ENCODE measurements at places on chromosomes 6 and 20. TPM values are rescaled to one million over a fixed set of nuclear protein-coding genes. Genes with fewer than 3 reads are reported as not detected.

The LTB gene
- total RNA-seq, result 206 TPM

- no peak for DNase-seq
Observed at GRCh38 chr6:133369773-133370272, 128.7 kb downstream of the EYA4 start.

The ZNF311 gene
- total RNA-seq, result 0.73 TPM

DNA sequence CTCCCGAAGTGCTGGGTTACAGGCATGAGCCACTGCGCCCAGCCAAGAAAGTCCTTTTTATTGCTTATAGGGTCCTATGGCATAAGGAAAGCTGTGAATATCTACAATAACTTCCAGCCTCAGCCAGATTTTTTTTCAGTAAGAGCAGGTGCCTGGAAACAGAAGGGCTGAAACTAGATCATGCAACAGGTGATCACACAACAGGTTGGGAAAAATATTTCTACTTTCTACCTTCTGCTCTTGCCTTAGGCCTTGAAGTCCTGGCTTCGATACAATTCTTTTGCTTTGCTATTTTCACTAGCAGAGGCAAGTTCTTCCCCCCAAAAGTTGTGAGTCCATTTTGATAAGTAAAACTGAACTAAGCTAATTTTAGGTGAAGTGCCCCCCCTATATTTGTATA is 9.7 kb upstream of the FBXO30 start:
- no peak for DNase-seq

DNA sequence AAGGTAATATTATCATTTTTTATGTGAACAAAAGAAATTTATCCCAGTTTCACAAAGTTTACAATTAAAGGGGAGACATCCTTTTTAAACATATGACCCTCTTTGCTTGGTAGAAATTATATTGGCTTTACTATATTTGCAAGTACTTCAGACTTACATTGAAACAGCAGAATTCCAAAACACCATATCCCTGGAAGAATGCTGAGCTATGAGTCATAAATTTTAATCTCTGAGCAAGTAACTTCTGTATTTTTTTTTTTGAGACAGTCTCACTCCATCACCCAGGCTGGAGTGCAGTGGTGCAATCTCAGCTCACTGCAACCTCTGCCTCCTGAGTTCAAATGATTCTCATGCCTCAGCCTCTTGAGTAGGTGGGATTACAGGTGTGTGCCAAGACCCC is 240.4 kb downstream of the TBC1D32 start:
- no peak for DNase-seq

GRCh38 chr6:38805127-38805655 is 90.1 kb downstream of the DNAH8 start:
- no peak for DNase-seq

DNA sequence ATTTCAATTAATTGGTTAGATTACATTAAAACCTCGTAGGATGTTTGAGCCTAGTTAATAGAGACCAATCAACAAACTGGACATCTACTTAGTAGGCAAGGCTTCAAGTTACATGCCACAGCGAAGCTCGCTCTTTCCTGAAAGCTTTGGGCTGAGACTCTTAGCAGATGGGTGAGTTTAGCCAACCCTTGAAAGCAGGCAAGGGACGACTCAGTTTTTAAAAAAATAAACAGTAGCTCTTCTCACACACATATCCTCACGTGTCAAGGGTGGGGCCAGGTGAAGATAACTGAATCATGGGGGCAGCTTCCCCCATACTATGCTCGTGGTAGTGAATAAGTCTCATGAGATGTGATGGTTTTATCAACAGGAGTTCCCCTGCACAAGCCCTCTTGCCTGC is 775 bp downstream of the MTFR2 start:
- no peak for DNase-seq

DNA sequence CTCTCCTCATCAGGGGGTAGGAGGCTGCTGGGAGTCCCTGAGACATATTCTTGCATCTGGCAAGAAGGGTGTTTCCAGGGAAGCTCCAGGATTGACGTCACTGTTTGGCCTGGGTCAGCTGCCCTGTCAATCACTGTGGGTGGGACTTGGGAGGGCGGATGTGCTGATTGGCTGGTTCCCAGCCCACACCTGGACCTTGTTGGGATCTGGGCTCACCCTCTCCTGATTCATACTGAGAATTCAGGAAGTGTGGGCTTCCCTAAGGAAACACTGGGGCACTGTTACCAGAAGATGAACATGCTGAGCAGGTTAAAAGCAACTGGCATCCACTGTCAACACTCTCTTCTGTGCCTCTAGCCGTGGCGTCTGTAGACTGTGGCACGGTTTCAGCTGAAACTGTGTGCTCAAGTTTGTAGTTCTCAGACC is 36.5 kb downstream of the CDH26 start:
- no peak for DNase-seq

GRCh38 chr6:84467296-84467695 is 239.9 kb upstream of the CEP162 start:
- no peak for DNase-seq

DNA sequence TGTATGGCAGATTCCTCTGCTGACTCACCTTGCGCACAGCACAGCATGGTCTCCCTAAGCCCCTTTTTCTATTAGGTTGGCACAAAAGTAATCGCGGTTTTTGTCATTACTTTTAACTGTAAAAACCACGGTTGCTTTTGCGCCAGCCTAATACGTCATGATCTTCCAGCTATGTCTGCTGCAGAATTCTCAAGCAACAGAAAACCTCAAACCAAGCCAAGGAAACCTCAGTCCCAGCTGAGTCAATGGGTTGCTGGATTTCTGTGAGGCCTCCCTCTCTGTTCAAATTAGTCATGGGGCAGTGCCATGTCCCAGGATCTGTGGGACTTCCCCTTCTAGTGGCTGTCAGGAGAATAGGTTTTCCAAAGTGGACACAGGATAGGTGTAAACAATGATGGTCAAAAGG is 15.7 kb upstream of the ENPP1 start:
- DNase-seq, result no peak

GRCh38 chr20:19909725-19910124 is 107.4 kb upstream of the NAA20 start:
- DNase-seq, result no peak

The CRIP3 gene
- total RNA-seq, result not detected

DNA sequence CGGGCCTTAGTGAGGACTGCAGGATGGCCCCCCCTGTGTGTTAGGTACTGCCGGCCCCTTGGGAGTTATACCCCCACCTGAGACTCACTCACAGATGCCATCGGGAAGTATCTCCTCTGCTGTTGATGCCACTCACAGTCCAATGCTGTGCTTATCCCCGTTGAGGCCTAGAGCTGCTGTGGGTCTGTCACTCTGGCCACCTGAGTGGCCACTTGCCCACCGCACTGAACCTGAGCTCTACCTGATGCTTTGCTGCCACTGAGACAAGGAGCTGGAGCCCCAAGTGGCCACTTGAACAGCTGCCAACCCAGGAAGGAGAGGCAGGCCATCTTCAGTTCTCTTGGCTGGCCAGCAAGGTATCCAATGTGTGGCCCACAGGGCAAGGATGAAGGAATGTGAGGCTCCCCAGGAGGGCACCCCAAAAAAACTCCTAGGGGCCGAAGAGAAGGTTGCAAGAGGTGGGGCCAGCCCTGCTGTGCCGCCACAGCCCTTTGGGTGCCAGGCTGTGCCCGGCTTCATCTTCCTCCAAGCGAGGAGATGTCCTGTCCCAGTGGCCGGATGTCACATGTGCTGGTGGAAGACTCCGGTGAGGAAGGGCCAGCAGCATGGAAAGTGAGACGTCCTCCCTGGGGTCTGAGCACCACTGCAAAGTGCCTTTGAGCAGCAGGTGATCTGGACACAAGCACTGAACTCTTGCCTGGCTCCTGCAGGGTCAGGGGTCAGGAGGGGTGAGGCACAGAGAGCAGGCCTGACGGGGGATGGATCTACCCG is 29.5 kb upstream of the PCMTD2 start:
- DNase-seq, result no peak

GRCh38 chr6:154386848-154387717 is 30.5 kb upstream of the IPCEF1 start:
- no peak for DNase-seq

The GINS1 gene
- total RNA-seq, result 26.0 TPM

- DNase-seq, result no peak
Observed at GRCh38 chr6:10451394-10451793, 36.5 kb upstream of the TFAP2A start.

GRCh38 chr6:1577896-1578745 is 31.6 kb upstream of the FOXC1 start:
- no peak for DNase-seq

DNA sequence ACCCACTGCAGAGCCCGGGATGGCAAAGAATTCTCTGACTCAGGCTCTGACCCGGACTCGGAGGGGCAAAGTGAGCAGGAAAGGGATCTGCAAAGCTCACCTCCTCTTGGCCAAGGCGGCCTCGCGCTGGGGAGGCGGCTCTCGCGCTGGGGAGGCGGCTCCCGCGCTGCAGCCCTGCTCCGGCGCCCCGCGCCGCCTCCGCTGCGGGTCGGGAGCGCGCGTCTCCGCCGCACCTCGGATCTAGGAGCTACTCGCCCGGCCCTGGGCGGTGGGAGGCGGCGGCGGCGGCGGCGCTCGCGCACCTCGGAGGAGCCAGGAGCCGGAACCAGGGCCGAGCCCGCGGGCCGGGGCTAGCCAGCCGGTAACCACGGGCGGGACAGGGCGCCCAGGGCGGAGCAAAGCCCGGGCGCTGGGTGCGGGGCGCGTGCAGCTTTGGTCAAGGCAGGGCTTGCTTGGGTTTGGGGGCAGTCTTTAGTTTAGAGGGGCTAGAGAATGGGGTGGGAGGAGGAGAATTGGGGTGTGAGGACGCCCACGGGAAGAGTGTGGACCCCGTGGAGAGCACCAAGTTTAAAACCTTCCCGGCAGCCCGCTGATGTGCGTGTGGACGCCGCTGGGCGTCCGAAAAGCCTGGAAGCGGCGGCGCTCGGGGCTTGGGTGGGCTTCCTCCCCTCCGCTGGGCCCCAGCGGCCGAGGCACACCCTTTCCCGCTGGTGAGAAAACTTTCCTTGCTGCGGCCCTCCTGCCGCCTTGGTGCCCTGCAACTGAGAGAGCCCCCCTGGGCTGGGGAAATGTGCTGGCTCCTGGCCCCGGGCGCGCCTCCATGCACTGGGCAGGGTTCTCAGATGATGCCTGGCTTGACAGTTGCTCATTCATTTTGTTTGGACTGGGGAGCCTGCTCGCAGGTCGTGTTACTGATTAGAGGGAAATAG is at the start of gene MRAP2:
Gene MRAP2 (plus strand): TSS at position 250 of the 929 bp plus-strand sequence. CDS start 21,547 bp downstream, outside the sequence.
- DNase-seq, result no peak

DNA sequence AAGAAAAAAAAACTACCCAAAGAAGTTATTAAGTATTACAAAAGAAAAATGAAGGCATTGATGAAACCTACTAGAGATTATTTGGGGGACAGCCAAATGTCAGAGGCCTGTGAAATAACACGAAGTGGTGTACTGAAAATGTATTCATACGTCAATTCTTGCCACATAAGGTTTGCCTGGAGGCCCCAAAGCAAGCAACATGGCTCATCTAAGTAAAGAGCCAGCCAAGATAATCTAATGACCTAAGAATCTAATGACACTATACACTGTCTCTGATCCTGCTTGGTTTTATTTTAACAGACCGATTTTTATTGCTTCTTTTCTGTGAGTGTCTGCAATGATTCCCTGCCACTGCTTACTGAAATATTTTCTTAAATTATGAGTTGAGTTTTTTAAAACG is 34.7 kb downstream of the FILIP1 start:
- DNase-seq, result no peak

- DNase-seq, result no peak
Observed at GRCh38 chr6:3517350-3517749, 60.5 kb upstream of the SLC22A23 start.

The NFATC2 gene
- total RNA-seq, result 64.4 TPM

DNA sequence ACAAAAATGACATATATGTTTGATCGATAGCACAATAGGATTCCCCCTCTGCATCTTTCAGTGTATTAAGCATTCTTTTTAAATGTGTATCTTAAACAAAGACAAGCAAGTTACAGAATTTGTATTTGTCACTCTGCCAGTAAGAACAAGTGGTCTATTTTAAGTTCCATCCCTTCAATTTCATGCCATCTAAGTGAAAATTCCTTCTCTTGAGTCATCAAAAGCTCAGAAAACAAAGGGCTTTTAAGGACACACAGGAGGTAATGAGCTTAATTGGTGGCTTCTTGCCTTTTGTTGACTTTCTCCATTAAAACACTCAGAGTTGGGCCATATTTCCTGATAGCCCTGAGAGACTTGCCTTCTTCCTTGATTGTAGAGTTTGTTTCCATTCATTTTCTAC is 547.8 kb downstream of the TENT5A start:
- DNase-seq, result no peak

DNA sequence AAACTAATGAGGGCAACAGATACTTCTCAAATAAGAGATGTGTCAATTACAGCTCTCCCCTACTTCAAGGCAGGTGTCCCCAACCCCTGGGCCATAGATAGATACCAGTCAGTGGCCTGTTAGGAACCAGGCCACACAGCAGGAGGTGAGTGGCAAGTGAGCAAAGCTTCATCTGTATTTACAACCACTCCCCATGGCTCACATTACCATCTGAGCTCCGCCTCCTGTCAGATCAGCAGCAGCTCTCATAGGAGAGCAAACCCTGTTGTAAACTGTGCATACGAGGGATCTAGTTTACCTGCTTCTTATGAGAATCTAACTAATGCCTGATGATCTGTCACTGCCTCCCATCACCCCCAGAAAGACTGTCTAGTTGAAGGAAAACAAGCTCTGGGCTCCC is 422.1 kb downstream of the GJA1 start:
- DNase-seq, result no peak

DNA sequence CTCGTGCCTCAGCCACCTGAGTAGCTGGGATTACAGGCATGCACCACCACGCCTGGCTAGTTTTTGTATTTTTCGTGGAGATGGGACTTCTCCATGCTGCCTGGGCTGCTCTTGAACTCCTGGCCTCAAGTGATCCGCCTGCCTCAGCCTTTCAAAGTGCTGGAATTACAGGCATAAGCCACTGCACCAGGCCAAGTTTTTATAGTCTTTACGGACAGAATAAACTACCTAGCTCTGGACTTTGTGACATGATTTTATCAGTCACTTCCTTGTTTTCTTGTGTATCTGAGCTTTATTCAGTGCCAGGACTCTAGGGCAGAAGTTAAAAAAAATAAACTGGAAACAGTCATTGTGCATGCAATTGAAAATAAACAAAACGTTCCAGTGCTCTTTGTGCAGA is 46.7 kb upstream of the RALGAPA2 start:
- no peak for DNase-seq

The BFSP1 gene
- 0.24 TPM for total RNA-seq

The IYD gene
- total RNA-seq, result not detected

DNA sequence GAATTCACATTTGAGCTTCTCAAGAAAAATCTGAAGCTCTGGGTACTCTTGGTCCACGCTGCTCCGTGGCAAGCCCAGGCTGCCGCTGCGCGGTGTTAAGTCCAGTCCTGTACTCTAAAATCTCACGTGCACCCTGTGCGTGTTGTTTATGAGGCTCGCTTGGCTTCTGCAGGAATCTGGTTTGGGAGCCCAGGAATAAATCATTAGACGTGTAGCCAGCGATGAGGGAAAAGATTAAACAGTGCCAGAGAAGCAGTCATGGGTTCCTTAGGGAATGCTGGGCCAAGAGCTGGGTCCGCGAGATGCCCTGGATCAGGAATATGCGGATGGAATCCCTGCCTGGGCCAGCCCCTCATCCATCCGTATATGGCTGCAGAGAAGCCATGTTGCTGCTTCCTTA is 87.3 kb downstream of the KCNB1 start:
- DNase-seq, result no peak

GRCh38 chr6:38172739-38173410 is 353.3 kb downstream of the ZFAND3 start:
- DNase-seq, result no peak
